ENCODE measurements at places on chromosomes 13 and 19. TPM values are rescaled to one million over a fixed set of nuclear protein-coding genes. Genes with fewer than 3 reads are reported as not detected.

The CALR3 gene
- total RNA-seq = not detected

The ICAM4 gene
- 1.7 TPM for total RNA-seq

The EPSTI1 gene
- total RNA-seq = 0.03 TPM

The CYP4F2 gene
- total RNA-seq = not detected

The REEP6 gene
- total RNA-seq = 0.45 TPM

The DHDH gene
- total RNA-seq = not detected

The OVOL3 gene
- total RNA-seq = 1.4 TPM

The CYP4F12 gene
- not detected for total RNA-seq

The ZNF66 gene
- total RNA-seq = 13.5 TPM

The TM9SF2 gene
- 99.4 TPM for total RNA-seq

The KCNN1 gene
- total RNA-seq = not detected

The LINGO3 gene
- total RNA-seq = not detected

The RNF225 gene
- total RNA-seq = 0.38 TPM

The FFAR2 gene
- total RNA-seq = not detected

The SLC6A16 gene
- total RNA-seq = 0.33 TPM

The PLEKHF1 gene
- 1.7 TPM for total RNA-seq

The SBSN gene
- not detected for total RNA-seq

The LHB gene
- not detected for total RNA-seq

Measured in SJCRH30 (cell line).